ENCODE measurements at places on chromosomes 13 and 19.

- no peak for DNase-seq
Observed at GRCh38 chr19:38721979-38722773, 22.1 kb downstream of the CAPN12 start.

GRCh38 chr13:98888890-98889279 lies 89.0 kb downstream of the DOCK9 start:
- DNase-seq = no peak

- DNase-seq = no peak
Observed at GRCh38 chr19:21824679-21825078, 11.3 kb downstream of the ZNF43 start.

DNA sequence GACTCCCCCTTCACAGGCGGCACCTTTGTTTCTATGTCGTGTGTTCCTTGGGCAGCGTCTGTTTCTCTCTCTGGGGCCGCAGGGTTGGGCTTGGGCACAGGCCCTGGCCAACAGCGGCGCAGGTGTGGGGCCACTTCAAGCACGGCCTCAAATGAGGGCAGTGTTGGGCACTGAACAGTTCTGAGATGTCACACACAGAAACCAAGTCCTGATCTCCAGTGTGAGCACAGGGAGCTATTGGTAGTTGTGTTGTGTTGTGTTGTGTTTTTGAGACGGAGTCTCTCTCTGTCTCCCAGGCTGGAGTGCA lies 42.7 kb downstream of the GATAD2A start:
- no peak for DNase-seq

GRCh38 chr19:4504891-4505569 lies 13.3 kb downstream of the PLIN4 start:
- no peak for DNase-seq

- DNase-seq = no peak
Observed at GRCh38 chr13:109408591-109409382, 377.6 kb downstream of the IRS2 start.

DNA sequence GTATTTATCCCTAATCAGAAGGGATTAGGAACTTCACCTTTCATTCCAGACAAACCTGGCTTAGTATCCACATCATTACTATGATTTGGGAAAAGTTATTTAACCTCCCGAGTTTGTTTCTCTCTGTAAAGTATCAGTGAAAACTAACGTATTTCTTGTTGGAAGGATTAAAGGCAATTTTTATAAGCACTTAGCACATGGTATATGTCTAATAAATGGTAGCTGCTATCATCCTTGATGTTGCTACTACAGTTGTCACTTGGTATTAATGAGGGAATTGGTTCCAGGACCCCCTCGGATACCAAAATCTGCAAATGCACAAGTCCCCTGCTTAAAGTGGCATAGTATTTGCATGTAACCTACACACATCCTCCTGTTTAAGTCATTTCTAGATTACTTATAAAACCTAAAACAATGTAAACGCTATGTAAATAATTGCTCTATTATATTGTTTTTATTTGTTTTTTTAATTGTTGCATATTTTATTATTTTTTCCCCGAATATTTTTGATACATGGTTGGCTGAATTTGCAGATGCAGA lies 42.7 kb upstream of the FAM124A start:
- DNase-seq = no peak

- DNase-seq = no peak
Observed at GRCh38 chr13:51501096-51501495, 48.3 kb upstream of the INTS6 start.

- no peak for DNase-seq
Observed at GRCh38 chr13:66348745-66349690, 881.1 kb downstream of the PCDH9 start.

- no peak for DNase-seq
Observed at GRCh38 chr13:31674051-31674450, 65.3 kb upstream of the RXFP2 start.

DNA sequence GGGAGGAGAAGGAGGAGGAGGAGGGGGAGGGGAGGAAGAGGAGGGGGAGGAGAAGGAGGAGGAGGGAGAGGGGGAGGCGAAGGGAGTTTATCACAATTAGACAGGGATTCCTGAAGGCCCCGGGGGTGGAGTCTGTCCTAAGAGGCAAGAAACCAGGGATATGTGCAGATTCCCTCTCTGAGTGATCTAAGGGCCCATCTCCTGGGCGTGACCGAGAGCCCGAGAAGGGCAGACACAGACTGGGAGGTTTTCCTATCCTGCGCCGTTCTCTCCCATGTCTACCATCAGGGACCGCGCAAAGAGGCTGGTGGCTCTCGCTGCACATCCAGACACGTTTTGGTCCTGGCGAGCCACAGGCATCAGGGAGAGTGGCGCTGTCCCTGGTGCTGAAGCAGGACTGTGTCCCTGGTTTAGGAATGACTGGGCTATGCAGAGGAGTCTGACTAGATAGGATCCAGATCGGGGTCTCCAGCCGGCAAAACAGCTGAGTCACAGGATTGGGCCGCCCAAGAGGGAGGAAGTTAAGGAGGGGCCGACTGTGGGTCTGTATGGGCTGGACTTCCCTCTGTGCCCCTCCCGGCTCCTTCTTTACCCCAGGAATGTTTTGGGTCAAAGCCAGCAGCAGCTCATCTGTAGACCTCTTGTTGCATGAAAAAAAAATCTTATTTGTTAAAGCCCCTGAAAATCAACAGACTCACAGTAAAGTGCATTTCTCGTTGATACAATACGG lies 17.9 kb upstream of the ZNF175 start:
- no peak for DNase-seq

- no peak for DNase-seq
Observed at GRCh38 chr19:2428756-2429711, 1.6 kb upstream of the TIMM13 start.

GRCh38 chr13:21328201-21328600 lies 130.9 kb downstream of the ZDHHC20 start:
- DNase-seq = no peak

DNA sequence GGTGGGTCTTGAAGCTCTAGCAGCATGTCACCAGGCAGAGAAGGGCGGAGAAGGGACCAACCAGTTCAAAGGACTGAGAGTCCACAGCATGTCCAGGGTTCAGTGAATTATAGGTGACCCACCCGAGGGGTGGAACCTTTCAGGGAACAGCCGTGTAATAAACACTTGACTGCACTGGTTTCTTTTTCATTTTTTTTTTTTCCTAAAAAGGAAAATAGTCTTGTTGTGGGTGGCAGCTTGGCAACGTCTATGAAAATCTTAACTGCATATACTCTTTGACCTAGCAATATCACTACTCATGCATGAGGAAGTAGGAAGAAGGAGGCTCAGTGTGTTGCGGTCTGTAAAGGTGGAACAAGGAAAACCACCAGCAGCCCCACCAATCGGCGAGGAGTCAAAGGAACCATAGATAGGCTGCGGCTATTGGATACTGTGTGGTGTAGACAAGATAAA lies 13.0 kb upstream of the MYH14 start:
- no peak for DNase-seq

- no peak for DNase-seq
Observed at GRCh38 chr19:41411968-41412265, 14.3 kb downstream of the BCKDHA start.

DNA sequence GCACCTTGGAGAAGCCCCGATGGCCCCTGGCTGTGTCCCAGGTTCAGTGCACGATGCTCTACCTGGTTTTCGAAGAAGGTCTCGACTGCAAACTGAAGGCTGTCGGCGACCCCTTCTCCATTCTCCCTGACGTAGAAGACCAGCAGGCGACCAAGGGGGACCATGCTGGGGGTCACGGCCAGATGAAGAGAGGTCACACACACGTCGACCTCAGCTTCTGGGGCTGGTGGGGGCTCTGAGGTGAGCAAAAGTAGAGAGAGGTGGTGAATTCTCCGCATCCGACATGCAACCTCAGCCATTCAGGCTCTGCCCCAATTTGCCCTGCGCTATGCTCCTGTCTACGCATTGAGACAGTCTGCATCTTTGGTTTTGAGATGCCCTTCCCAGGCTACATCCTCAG lies 49.3 kb downstream of the CPAMD8 start:
- DNase-seq = no peak

GRCh38 chr19:19508217-19508616 lies 7.1 kb downstream of the TSSK6 start:
- DNase-seq = no peak

DNA sequence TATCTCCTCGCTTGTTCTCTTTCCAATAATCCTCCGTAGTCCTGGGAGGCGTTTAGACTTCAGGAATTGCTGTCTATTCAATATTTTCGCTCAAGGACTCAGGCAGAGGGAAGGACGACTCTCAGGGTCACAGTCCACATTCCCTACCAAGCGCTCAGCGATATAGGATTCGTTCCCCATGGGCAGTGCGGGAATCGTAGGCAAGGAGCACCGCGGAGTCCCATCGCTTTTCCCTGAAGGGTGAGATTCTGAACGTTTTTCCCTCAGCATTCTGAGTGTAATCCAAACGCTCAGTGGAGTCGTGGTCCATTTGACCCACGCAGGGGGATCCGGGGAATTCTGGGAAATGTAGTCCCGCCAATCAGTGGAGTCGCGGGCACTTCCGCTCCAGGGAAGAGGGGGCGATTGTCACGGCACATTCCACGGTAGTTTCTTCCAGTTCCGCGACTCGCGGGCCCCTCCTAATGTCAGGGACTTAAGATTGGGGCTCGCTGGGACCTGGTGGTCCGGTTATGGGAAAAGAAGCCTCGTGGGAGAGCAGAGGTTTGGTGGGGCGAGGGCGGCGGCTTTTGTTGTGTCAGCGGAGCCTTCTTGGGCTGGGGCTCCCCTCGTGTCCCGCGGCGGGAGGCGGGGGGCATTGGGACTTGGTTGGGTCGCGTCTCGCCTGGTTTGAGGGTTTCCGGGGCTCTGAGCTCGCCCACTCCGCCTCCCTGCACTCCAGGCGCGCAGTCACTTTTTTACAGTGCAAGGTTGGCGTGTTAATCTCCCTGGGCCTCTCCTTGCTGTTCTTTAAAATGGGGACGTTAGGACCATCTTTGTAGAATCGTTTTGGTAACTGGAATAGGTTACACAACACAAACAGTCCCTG lies at the start of gene ZNF234:
Gene ZNF234, plus strand, starts transcription at position 364 of the 868 bp plus-strand sequence. CDS start 3,079 bp downstream, outside the sequence.
- peak; percentile 46 for DNase-seq

DNA sequence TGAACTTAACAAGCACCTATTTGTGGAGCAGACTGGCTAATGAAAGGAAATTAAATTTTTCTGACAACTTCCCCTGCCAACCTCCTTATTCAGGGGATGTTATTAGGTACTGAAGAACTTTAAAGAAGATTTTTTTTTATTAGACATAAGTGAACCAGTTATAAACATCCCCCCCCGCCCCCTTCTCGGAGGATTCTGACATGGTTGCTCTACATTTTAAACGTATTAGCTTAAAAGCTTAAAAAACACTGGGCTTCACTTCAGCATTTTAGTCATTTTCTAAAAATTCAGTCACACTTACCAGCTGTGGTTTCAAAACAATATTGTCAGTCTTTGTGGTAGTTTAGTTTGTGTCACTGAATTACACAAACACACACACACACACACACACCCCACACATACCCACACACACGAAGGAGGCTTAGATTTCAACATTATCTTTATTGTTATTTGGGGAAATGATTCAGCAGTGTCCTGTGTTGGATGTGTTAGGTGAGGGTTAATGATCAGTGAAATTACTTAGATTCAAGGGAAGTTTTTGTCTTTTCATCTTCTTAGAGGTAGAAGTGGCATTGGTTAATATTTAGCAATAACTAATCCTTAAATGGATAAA lies 145.7 kb downstream of the PCCA start:
- DNase-seq = no peak

DNA sequence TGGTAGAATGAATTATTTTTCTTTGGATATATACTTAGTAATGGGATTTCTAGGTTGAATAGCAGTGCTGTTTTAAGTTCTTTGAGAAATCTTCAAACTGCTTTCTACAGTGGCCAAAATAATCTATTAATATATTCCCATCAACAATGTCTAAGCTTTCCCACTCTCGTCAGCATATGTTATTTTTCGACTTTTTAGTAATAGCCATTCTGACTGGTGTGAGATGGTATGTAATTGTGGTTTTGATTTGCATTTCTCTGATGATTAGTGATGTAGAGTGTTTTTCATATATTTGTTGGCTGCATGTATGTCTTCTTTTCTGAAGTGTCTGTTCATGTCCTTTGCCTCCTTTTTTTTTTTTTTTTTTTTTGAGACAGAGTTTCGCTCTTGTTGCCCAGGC lies 90.2 kb upstream of the CSNK1A1L start:
- no peak for DNase-seq

GRCh38 chr13:74784959-74785358 lies 650.8 kb upstream of the KLF12 start:
- DNase-seq = no peak

- DNase-seq = no peak
Observed at GRCh38 chr19:8513036-8513686, 806 bp downstream of the ZNF414 start.

DNA sequence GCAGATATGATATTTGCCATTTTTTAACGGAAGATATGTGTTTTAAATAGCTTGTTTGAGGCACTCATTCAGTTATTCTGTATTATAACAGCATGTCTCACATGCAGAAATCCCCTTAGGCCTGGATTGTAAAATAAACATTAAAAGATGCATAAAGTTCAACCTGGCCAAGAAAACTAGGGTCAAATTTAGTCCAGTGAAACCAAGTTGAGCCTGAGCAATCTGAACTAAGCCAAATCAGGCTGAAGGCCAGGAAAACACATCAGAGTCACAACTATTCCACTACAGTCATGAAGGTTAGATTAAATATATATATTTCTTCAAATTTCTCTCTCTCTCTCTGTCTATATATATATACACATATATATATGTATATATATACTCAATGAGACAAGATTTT lies 504.8 kb downstream of the SLITRK1 start:
- peak; percentile 56 for DNase-seq

DNA sequence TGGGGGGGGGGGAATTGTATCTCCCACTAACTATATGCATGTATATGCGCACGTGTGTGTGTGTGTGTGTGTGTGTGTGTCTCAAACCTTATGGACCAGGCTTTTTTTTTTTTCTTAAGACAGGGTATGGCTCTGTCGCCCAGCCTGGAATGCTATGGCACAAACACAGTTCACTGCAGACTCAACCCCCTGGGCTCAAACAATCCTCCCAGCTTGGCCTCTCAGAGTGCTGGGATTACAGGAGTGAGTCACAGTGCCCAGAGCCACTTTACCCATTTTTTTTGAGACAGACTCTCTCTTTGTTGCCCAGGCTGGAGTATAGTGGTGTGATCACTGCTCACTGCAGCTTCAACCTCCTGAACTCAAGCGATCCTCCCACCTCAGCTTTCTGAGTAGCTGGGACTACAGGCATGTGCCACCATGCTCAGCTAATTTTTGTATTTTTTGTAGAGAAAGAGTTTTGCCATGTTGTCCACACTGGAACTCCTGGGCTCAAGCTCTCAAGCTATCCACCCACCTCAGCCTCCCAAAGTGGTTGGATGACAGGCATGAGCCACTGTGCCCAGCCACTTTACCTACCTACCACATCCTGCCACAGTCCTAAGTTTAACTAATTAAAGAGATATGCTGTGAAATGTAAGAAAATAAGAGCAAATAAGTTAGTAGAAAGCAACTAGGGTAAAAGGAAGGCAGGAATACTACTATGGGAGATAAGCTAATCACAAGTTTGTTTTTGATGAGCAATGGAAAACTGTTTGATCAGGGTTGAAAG lies 2.4 kb downstream of the ZMYM5 start:
- peak; percentile 32 for DNase-seq

GRCh38 chr13:76329004-76329403 lies 557.2 kb downstream of the KCTD12 start:
- no peak for DNase-seq

- no peak for DNase-seq
Observed at GRCh38 chr19:16042533-16043085, 33.7 kb upstream of the TPM4 start.

All from fibroblast of the conjunctiva (primary cell).